Cerebellar nuclear complex (tissue), 1 donor: ENCODE measurements at places on chromosomes 2 and 18.

DNA sequence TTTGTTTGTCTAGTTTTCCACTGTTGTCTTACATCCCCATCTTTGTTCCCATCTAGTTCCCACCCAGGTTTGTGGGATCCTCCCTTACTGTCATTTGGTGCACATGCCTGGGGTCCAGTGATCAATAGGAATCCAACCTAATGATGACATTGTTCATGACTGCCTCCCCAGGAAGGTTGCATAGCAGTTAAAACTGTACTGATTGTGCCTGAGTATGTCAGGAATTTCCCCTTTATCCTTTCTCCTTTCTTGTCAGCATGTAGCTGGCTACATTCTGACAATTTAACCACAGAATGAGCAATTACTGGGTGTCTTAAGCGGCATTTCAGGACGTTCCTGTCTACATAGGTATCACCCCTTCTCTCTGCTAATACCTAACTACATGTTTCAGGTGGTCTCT lies 653.0 kb downstream of the CNTNAP5 start:
- no peak for DNase-seq

- DNase-seq: no peak
Observed at GRCh38 chr2:10075571-10076209, 4.5 kb downstream of the CYS1 start.

DNA sequence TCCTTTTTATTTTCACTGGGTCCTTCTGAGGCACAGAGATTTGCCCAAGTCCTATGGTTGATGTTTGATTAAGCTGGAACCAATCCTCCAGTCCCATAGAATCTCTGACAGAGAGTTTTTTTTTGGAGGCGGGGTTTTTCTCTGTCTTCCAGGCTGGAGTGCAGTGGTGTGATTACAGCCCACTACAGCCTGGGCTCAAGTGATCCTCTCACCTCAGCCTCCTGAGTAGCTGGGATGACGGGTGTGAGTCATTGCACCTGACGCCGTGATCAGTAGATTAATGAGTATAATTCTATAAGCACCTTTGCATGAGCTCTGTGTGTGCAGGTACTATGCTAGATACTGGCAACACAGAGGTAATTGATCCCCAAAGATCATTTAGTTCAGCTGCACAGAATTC lies 15.3 kb upstream of the TRPM8 start:
- DNase-seq: no peak

DNA sequence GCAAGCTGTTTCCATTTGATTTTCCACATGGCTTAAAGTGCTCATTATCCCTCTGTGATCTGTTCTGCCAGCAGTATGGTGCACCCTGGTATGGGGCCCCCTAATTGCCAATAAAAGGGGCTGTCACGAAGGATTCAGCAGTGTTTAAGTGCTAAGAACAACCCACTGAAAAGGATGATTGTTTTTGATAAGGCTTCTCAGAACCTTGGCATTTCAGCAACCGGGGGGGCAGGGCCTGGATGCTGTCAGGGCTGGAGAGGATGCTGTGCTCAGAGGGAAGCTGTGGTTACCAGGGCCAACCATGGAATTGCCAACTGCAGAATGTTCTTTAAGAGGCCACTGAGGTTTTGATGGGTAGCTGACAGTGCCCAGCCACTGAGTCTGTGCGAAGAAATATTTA lies 117.8 kb downstream of the CTIF start:
- no peak for DNase-seq

DNA sequence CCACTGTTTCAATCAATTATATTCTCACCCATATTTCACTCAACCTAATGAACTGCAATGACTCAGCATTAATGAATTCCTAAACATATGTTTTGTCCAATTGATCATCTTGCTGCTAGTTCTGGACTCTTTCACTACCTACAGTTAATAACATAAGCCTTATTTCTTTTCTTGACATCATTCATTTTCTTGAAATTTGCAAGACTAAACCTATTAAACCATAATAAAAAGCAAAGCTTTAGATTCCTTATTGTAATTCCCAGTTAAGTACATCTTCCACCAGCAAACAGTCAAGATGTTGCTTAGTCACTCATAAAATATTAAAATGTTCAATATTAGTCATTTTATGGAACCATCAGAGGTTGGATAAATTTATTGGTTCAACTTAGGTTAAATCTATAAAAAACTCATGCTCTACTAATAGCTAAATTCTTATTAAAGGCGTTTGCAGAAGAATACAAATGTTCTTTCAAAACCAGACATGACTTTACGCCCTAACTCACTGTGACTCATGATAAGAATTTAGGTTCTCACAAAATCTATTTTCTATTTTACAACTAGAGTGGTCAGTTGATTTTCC lies 599.4 kb downstream of the RNF144A start:
- no peak for DNase-seq

DNA sequence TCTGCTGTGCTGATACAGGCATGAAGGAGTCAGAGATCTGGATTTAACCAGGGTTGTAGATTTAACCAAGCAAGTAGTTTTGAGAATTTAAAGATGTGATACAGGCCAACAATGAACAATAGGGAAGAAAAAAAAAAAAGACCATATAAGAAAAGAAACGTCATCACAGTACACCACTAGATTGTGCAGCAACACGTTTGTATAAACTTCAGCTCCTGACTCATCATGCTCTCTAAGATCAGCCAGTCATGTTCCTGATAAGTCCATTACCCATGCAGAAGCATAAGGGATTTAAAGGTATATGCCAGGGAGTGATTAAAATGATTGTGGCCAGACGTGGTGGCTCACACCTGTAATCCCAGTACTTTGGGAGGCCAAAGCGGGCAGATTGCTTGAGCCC lies 22.3 kb upstream of the ERICH2 start:
- DNase-seq: no peak

- DNase-seq: no peak
Observed at GRCh38 chr2:20304411-20304810, 46.2 kb downstream of the PUM2 start.

- DNase-seq: no peak
Observed at GRCh38 chr18:70004696-70005095, 57.0 kb upstream of the CD226 start.

- DNase-seq: no peak
Observed at GRCh38 chr2:28697602-28698149, 54.0 kb upstream of the PPP1CB start.

GRCh38 chr2:241837197-241837965 lies 21.3 kb downstream of the PDCD1 start:
- DNase-seq: no peak

GRCh38 chr2:15271941-15272542 lies 289.1 kb downstream of the NBAS start:
- no peak for DNase-seq

GRCh38 chr2:44142306-44142705 lies 26.4 kb upstream of the PPM1B start:
- no peak for DNase-seq

DNA sequence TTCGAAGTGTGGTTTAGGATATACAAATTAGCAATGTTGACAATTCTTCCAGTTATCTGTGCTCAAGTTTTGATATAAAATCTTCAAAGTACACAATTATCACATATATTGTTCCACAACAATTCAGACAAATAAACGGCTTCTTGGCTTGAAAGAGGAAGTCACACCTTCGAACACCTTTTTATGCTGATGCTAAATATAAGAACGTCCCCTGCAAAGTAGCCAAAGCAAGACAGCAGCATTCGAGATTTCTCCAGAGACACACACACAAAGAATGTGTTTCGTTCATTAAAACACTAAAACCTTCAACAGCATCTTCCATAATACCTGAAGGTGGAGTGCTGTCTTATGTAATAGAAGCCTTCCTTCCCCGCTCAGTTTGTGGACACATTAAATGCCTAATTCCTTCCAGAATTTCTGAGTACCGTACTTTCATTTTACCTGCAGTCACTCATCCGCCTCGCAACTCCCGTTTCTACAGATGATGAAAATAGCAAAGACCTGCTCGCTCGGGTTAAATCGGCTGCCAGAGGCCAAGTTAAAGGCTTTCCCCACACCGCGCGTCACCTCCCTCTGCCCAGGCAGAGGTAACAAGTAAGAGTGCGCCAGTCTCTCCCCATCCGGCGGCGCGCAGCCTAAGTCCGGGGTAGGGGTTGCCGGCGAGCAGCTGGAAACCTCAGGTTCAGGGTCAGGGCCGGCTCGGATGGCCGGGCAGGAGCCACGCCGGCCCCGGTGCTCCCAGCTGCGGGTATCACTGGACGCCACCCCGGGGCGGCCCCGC lies 847 bp downstream of the SERPINE2 start:
- DNase-seq: no peak

- no peak for DNase-seq
Observed at GRCh38 chr2:33136056-33136455, 189.3 kb downstream of the LTBP1 start.

GRCh38 chr2:75367401-75367800 lies 168.1 kb upstream of the TACR1 start:
- DNase-seq: no peak

GRCh38 chr2:39164089-39164488 lies 43.2 kb upstream of the SOS1 start:
- DNase-seq: no peak

DNA sequence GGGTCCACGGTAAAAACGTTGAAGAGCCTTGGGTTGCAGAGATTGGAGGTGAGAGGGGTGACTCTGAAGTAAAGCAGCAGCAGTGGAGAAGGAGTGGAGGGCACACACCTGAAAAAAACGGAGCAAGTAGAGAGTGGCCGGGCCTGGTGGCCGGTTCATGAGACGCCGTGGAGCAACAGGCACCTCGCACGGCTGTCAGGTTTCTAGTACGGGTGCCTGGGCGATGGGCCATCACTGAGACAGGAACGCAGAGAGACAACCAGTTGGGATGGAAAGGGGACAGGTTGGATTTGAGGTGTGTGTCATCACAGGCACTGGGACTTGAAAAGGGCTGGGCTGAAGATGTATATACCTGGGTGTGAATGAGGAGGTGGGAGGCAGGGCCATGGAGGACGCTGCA lies 104.2 kb downstream of the MTCL1 start:
- DNase-seq: no peak

- DNase-seq: no peak
Observed at GRCh38 chr2:200172944-200173581, 133.4 kb upstream of the SPATS2L start.

DNA sequence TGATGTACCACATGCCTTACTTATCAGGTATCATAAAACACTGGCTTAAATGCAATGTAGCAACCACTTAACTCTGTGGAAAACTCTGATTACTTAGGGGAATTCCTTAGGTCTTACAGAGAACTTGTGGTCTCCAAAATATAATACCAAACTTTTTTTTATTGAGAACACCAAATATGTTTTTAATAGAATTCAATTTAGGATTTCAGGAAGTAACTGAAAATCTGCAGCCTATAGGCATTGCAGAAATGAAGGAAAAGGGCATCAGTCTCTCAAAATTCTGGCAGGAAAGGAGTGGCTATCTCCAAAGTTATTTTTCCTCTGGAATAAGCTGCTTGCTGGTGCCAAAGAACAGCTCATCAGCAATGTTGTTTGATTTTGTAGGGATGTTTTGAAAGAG lies 105.3 kb upstream of the UGP2 start:
- DNase-seq: no peak

GRCh38 chr18:79902075-79902474 lies 49.4 kb downstream of the SLC66A2 start:
- no peak for DNase-seq

DNA sequence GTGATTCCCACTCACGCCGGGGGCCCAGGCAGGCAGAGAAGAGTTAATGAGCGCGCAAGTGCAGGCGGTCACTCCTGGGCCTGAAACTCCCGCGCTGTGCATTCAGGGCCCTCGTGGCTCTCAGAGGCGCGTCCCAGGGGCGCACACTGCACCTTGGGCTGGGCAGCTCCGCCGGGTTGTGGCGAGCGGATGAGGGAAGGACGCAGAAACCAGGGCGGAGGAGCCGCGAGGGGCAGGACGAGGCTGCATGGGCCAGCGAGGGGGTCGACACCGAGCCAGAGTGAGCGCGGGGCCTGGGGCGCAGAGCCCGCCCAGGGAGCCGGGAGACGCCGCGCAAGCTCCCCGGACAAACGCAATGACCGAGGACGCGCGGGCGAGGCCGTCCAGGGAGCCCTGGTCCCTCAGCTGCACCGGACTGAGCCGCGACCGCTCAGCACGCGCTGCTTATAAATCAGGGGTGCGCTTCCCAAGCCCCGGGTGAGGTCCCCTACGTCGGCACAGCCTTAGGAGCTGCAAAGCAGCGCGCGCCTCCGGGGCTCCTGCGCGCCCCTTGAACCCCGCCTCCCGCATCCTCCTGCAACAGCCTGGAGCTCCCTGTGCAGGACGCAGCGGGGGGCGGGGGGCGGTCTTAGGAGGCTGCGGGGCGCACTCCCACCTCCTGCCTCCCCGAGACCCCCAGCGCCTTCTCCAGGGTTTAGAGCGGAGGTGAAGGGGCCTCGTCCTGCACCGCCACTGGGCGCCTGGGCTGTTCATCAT lies 180.2 kb upstream of the ALKAL2 start:
- DNase-seq: no peak

GRCh38 chr2:191618046-191618780 lies 59.7 kb upstream of the NABP1 start:
- no peak for DNase-seq
